ENCODE measurements at places on chromosomes 11 and 22.

DNA sequence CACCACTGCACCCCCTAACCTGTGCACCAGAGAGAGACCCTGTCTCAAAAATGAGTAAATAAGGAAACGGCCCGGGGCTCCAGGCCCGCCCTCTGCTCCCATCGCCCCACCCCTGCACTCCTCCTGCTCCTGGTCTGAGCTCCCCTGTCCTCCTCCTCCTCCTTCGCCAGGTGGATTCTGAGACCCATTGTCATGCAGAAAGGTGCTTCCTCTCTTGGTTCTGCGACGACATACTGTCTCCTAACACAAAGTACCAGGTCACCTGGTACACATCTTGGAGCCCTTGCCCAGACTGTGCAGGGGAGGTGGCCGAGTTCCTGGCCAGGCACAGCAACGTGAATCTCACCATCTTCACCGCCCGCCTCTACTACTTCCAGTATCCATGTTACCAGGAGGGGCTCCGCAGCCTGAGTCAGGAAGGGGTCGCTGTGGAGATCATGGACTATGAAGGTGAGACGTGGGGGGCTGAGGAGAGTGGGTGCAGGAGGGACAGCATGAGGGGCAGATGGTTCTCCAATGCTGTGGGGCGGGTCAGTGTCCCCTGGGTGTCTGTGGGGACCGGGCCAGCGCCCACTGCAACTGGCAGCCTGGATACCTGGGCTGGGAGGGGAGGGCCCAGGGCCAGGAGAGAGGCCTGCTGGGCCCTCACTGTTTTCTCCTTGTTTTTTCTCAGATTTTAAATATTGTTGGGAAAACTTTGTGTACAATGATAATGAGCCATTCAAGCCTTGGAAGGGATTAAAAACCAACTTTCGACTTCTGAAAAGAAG is 3.1 kb upstream of the APOBEC3D start:
- no peak for DNase-seq

GRCh38 chr11:28231475-28231874 is 123.3 kb downstream of the METTL15 start:
- DNase-seq, result no peak

- DNase-seq, result no peak
These were observed 25.9 kb downstream of the RAB6A start for GRCh38 chr11:73734993-73735392.

DNA sequence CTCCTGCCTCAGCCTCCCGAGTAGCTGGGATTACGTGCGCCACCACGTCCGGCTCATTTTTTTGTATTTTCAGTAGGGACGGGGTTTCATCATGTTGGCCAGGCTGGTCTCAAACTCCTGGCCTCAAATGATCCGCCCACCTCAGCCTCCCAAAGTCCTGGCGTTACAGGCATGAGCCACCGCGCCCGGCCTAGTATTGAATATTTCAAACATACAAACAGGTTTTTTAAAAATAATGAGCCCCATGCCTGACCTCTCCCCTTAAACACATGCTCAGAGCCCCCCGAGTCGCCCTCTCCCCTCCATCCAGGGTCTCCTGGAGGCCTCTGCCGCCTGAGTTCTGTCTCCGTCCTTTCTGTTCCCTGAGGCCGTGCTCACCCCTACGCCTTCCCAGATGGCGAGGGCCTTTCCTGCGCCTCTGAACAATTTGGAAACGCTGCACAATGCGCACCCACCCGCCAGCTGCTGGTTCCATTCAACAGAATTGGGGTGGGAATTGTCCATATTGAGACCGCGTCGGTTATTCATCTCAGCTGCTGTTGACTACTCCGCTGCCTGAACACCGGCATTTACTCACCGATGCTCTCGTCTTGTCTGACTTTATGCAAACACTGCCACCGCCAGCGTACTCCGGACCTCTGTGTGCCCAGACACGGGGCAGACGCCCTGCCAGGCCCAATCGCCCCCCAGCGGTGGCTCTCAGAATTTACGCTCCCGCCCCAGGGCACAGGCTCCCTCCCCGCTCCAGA is 13.6 kb upstream of the RNH1 start:
- no peak for DNase-seq

DNA sequence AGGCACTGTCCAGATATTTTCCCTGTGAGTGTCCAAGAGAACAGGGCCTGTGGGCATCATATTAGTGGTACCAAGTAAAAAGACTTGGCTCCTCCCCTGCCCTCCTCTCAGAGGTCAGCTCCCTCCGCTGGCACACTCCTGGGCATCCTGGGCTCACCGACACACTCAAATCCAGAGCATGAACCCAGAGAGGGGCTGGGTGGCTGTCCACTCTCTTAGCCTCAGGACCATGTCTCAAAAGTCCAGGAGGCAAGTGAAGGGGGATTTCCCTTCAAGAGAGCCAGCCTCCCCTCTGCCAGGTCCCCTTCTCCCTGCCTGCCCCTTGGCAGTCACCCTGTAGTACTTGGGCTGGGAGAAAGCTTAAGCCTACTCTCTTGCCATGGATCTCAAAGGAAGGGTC is 10.3 kb downstream of the BCL9L start:
- peak; percentile 20 for DNase-seq

DNA sequence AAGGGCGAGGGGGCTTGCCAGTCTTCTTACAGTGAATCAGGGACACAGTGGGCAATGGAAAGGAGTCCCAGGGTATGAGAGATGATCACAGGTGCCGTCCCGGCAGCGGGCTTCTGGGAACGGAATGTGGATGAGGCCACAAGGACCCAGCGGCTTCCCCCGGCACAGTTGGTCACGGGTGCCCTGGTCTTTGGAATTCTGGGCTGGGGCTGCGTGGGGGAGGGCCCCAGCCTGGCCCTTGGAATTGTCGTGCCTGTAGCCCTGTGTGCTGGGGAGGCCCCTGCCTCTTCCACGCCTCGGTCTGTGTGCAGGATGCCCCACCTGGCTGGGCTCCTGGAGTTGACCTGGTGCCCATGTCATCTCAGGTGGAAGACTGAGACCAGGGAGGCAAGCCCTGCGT is 76.6 kb downstream of the FBLN1 start:
- DNase-seq, result no peak

Measured in G401 (cell line).